Effector CD4-positive, alpha-beta T cell (primary cell): ENCODE measurements at places on chromosomes 3 and 15.

GRCh38 chr3:169662843-169663160 is 710 bp downstream of the MECOM start:
- no peak for DNase-seq

GRCh38 chr15:75725719-75726607 is 13.3 kb upstream of the CSPG4 start:
- DNase-seq = no peak

GRCh38 chr3:100407977-100408532 is 6.7 kb downstream of the LNP1 start:
- DNase-seq = no peak

GRCh38 chr15:70166506-70167087 is 68.9 kb upstream of the TLE3 start:
- DNase-seq = no peak

- DNase-seq = no peak
Observed at GRCh38 chr3:73449774-73450173, 175.0 kb downstream of the PDZRN3 start.

DNA sequence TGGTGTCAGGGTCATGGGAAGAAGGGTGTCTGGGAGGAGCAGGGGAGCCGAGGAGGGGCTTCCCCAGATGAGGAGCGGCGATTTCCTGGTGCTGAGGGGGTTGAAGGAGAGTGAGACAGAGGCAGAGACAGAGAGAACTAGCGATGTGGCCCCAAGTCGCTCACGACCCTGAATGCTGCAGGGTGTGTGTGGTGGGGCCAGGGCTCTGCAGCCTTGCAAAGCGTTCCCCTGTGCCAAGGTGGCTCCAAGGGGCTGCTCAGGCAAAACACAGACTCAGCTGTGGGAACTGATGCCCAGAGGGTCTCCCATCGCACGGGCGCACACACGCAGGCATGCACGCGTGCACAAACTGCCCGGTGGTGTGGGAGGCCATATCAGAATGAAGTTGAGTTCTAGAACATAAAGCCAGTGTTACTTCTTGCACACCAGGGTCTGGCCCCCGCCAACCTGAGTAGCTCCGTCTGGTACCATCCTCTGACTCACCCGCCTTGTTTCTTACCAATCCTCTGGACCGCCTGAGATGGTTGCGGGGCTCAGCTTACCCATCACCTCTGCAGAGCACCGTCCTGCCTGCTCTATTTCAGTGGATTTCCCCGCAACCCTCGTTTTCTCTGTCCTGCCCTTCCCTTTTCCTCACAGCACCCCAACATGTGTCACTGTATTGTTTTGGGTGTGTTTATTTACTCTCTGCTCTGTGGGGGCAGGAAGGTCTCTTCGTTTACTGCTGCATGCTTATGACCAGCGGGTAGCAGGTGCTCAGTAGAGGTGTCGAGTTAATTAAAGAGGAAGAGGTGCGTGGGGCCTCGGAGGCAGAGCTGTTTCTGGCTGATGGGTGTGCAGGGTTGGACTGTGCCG is 4.5 kb downstream of the MELTF start:
- DNase-seq = no peak

GRCh38 chr3:188220988-188221818 is 67.2 kb downstream of the LPP start:
- DNase-seq = no peak

DNA sequence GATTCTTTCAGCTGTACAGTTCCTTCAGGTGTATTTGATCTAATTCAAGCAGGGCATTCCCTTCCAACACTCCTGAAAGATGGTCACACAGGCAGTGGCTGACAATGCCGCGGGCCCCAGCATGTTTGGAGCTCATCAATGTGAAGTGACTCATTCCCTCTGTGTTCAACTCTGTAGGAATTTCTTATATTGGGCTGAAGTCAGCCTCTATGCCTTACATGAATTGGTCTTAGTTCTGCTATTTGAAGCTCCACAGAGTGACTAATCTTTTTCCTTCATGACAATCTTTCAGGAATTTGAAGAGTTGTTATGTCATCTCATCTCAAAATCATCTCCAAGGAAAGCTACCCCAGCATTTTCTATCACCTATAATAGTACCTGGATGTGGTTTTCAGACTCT is 142.5 kb upstream of the C2CD4B start:
- no peak for DNase-seq

- no peak for DNase-seq
Observed at GRCh38 chr3:66497985-66498671, 2.7 kb downstream of the LRIG1 start.

GRCh38 chr15:68677996-68678395 is 99.2 kb downstream of the CORO2B start:
- DNase-seq = no peak

GRCh38 chr3:184472723-184473428 is 88.7 kb upstream of the EPHB3 start:
- no peak for DNase-seq

- DNase-seq = no peak
Observed at GRCh38 chr3:169940470-169941181, 26.0 kb upstream of the SEC62 start.

- no peak for DNase-seq
Observed at GRCh38 chr3:185595526-185595925, 9.4 kb downstream of the SENP2 start.

- DNase-seq = no peak
Observed at GRCh38 chr15:25435474-25436243, 3.2 kb downstream of the UBE3A start.

- no peak for DNase-seq
Observed at GRCh38 chr3:141191097-141191749, 40.4 kb upstream of the PXYLP1 start.

GRCh38 chr3:179452872-179453271 is 1.6 kb upstream of the GNB4 start:
- no peak for DNase-seq

GRCh38 chr3:158260392-158260791 is 150.5 kb downstream of the RSRC1 start:
- DNase-seq = no peak

DNA sequence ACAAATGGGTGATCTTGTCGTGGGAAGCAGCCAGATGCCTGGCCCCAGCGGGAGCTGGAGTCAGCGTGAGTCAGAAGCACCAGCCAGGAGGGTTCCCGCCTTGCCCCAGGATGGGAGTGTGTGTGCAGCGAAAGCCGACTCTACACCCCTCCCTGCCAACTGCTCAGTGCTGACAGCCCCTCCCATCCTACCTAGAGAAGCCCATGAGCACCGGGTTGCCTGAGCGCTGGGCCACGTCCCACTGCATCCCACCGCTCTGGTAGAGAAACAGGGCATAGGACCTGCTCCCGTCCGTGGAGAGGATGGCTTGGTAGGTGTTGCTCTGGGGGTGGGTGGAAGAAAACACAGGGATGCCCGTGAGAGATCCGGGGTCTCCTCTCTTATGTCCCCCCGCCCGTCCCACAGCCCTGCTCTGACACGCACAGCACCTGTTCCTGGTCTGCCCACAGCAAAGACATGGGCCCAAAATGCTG is 42.9 kb downstream of the MUC4 start:
- no peak for DNase-seq

DNA sequence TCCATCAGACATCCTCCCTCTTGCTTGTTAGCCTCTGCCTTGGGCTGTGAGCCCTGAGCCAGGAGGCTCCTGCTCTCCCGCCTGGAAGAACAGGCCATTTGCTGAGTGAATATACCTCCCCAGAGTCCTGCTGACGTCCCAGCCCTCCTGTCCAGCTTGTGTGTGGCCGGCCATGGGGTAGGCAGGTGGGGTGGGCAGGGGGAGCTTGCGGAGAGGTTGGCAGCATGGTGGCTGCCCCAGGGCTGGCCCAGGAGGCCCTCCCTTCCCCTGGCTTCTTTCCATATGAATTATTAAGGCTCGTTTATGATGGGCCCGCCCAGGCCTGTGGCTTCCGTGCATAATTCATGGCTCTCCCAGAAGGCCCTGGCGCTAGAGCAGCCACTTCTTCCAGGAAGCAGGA is 18.7 kb downstream of the CACNA2D2 start:
- no peak for DNase-seq

GRCh38 chr15:45827275-45827674 is 192.4 kb downstream of the SQOR start:
- DNase-seq = no peak

GRCh38 chr3:50028346-50028745 is 60.4 kb upstream of the RBM5 start:
- DNase-seq = no peak

GRCh38 chr15:69891606-69892005 is 206.1 kb downstream of the TLE3 start:
- no peak for DNase-seq

DNA sequence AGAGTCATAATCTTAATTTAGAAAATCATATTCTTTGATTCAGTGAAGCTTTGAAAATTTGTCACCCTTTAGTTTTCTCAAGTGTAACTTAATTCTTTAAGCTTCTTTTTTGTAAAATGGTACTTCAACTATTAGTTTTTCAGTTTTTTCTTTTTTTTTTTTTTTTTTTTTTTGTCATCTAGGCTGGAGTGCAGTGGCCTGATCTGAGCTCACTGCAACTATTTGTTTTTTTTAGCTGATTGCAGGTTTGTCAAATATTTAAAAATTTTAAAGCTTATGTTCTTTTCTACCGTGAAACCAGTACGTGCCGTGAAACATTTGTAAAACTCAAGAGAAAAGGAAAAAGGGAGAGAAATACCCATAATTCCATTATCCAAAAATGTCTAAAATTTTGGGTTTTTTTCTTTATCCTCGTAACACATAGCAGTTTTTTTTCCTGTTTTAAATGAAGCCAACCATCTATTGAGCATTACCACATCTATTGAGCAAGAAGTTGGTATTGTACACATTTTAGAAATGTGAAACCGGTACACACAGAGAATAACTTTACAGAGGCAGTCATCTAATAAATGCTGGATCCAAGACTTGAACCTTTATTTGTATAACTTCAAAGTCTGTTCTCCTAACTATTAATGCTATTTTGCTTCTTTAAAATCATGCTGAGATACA is 25.7 kb downstream of the ECT2 start:
- no peak for DNase-seq
